ENCODE measurements at places on chromosomes 2 and 18.

- no peak for DNase-seq
Measured at GRCh38 chr2:164412831-164413230, 208.5 kb downstream of the GRB14 start.

GRCh38 chr18:25171334-25171733 lies 180.6 kb downstream of the ZNF521 start:
- no peak for DNase-seq

DNA sequence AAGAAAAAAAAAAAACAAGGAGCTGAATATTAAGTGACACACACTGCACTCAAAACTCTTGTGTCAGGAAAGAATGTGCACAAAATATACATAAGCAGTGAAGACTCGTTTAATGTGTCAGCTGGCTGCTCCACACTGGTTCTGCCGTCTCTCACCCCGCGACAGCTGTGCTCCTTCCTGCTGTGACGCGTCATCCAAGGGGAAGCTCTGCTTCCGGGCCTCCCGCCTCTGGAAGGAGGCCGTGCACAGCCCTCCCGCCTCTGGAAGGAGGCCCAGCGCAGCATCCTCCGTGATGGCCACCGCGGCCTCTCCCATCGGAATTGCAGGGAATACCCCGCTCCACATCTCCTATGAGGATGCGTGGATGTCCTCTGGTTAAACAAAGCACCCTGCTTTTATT lies 151.0 kb downstream of the HDAC4 start:
- DNase-seq: no peak

DNA sequence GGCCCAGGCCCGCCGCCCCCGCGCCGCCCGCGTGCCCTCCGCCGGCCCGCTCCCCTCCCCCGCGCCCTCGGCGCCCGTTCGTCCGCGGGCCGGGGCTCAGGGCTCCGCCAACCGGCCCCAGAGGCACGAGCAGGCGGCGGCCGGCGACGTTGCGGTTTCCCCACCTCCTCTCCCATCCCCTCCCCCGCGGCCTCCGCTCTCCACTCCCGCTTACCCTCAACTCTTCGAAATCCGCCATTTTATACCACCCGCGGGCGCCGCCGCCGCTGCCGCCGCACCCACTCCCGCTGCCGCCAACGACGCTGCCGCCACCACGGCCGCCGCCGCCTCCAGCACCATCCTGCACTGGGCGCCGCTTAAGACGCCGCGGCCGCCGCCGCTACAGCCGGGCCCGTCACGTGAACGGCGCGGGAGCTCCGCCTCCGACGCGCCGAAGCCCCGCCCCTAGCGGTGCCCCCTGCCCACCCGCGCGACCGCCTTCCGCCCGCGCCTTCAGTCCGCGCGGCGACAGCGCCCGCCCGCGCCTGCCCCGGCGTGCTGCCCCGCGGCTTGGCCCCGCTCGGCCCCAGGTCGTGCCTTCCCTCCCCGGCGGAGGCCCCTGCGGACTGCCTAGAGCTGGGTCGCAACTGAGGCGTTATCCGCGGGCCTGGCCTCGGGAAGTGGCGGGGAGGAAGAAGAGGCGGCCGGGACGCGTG lies at the start of the genes KATNAL2 and PIAS2:
TSS of gene KATNAL2 (plus strand) at position 495 of the 695 bp plus-strand sequence. CDS start 29,271 bp downstream, outside the sequence.
TSS of gene PIAS2 (minus strand) at position 400 of the 695 bp plus-strand sequence. CDS start at position 238, 162 bp downstream.
- peak; percentile 78 for DNase-seq

DNA sequence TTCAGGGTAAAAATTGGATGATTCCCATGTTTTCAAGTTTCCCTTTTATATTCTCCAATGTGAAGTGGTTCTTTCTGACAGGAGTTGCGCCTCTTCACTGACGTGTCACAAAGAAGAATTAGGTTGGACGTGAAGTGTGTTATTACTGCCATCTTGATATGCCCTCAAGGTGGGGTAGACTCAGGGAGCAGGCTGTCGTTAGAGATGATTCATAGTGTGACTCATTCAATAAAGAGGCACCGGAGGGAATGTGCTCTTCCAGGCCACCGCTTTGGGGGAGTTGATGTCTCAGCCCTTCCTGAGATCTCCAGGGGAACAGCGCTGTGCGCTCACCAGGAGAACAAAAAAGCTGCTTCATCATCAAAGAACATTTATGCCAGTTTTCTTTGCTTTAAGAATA lies 3.6 kb upstream of the DGKD start:
- peak; percentile 94 for DNase-seq

DNA sequence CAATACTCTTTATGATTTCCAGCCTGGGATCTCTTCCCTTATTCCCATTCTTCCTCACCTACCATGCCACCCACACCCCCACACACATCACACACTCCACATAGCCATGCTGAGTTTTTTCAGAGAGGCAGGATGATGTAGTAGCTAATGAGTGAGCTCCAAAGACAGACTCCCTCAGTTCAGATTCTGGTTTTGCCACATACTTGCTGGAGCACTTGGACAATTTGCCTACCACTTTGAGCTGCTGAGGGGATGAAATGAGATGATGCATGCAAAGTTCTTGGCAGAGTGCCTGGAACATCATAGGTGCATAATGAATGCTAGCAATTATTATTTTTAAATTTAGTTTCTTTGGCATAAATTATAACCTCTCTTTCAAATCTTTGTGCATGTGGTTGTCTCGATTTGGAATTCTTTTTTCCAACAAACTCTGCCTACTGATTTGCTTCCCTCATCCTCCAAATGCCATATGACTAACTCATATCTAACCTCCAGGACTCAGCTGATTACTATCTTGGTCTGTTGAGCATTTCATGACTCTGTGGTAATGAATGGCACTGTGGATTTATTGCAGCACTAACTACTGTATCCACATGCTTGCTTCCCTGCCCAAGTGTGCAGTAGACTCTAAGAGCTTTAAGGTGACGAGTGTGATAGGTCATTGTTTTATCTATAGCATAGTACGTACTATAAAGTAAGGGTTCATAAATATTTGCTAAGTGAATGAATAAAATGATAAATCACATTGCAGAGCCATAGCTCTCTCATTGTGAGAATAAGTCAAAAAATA lies 99.1 kb downstream of the TACR1 start:
- no peak for DNase-seq

Data from NCI-H2227 treated with DMSO at 0.1 percent for 48 hours (cell line).